Fibroblast of upper back skin (primary cell): ENCODE measurements at places on chromosomes 1 and 21.

DNA sequence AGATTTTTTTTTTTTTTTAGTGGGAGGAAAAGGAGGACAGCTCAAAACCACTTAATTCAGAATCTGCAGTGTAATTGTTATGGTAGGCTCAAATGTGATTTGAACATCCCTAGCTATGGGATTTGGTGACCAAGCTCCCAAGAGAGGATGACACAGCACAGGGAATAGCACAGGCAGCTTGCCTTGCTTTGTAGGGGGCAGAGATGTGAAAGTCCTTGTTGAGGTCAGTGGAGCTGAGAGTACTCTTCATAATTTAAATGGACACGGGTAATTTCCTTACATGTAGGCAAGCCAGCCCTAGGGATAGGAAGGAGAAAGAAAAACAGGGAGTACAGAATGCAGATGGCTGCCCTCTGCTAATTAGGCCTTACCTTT is 3.2 kb upstream of the UCK2 start:
- no peak for DNase-seq

DNA sequence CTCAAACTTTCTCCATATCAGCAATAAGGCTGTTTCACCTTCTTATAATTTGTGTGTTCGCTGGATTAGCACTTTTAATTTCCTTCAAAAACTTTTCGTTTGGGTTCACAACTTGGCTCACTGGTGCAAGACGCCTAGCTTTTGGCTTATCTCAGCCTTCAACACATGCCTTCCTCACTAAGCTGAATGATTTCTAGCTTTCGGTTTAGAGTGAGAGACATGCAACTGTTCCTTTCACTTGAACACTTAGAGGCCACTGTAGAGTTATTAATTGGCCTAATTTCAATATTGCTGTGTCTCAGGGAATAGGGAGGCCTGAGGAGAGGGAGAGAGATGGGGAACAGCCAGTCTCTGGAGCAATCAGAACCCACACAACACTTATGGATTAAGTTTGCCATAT is 41.2 kb upstream of the IFNLR1 start:
- no peak for DNase-seq

GRCh38 chr1:169103480-169103893 is 3.0 kb upstream of the ATP1B1 start:
- no peak for DNase-seq

DNA sequence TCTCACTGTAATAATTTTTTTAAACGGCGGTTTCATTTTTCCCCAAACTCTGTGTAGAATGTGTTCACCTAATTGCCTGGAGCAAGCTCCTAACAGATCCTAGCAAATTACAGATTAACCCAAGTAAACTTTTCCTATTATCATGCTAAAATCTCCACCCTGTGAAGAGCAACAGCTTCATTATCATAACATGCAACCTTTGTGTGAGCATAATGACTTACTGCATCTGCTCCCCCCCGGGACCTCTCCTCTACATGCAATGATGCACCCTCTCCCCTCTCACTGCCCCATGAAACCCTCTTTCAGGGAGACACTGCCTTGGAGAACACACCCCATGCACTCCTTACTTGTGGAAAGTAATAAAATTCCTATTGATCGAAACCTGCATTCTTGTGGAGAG is 717.0 kb upstream of the TMPRSS15 start:
- no peak for DNase-seq

DNA sequence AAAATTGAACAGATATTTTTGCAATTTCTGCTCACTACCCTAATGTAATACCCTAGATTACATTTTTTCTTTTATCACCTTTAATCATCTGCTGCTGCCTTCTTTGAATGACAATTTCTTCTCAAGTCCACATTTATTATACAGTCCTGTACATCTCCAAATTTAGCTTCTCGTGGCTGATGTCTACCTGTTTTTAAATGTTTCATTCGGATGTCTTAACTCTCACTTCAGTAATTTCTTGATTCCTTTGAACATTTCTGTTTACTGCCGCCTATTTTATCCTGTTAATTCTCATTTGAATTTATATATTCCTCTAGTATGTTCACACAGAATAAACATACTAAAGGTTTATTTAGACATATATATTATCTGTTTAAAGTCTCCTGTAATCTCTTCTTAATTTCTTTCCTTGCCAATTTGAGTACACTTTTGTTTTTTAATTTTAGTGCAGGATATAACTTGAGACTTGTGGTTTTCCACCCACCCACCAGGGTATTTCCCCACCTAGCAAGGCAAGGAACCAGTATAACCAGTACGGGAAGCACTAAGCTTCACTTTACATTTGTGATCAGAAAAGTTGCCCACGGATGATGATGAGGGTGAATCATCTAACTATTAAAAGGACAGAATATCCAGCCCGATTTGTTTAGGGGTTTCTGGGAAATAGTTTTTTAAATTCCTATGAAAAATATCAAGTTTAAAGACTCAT is 12.7 kb downstream of the INSL5 start:
- no peak for DNase-seq

GRCh38 chr1:178450871-178451270 is 45.9 kb downstream of the CLEC20A start:
- no peak for DNase-seq

DNA sequence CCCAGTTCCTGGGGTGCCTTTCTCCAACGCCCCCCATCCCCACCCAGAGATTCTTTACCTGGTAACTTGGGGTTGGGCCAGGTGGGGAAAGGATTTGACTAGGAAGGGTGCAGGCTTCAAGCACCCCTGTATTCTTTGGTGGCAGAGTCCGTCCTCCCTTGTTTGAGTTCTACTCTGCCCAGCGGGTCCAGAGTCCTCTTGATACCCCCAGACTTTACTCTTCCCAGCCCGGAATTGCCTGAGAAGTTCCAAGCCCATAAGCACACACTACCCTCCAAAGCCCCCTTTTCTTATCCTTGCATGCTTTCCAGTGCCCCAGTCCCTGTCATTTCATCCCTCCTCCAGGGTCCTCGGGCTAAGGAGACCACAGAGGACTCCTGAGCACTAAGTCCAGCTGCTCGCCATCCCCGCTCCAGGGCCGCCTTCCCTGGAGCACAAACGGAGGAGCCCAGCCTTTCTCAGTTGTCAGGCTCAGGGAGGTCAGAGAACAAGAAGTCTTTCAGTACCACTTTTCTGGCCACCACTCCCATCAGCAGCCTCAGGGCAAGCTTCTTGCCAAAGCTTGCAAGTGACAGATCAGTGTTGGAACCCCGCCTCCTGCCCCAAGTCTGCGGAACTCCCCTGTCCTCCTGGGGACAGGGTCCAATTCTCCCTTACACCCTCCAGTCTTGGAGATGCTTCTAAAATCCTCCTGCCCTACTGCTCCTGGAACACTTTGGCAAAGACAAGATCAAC is 12.2 kb downstream of the SLC45A3 start:
- no peak for DNase-seq

- DNase-seq: no peak
These were observed 29.0 kb upstream of the CLDN14 start for GRCh38 chr21:36508948-36509347.

- no peak for DNase-seq
These were observed 667 bp upstream of the CYB561D1 start for GRCh38 chr1:109493227-109493626.

- DNase-seq: peak; percentile 95
These were observed 24.8 kb upstream of the RNF19B start for GRCh38 chr1:32989160-32990050.

DNA sequence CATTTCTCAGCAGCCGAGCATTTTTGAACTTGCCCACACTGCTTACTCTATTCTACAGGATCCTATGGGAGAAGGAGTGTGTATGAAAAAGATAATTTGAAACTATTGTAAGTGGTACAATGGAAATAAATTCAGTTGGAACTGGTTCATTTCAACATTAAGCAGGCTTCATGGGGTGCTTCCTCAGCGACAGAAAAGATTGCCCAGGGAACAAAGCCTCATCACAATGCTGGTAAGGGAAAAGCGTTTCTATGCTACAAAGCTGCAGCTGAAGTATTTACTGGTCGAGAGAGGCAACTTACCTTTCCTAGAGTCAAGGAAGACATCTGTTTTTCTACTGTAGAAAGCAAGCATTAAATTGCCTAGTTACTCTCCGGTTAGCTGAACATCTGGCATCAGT is 568.2 kb upstream of the ZP4 start:
- no peak for DNase-seq

DNA sequence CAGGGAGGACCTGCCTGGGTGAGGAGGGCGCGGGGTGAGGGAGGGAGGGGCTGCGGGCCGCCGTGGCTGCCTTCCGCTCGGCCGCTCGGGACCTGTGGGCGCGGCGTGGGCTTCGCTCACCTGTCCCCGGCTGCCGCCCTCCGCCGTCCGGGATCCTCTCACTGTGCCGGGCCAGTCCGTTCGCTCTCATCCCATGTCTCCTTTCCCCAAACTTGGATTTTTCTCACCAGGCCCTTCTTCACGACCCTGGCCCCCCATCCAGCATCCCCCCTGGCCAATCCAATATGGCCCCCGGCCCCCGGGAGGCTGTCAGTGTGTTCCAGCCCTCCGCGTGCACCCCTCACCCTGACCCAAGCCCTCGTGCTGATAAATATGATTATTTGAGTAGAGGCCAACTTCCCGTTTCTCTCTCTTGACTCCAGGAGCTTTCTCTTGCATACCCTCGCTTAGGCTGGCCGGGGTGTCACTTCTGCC is 362 bp downstream of the ZBTB48 start:
- no peak for DNase-seq

GRCh38 chr1:171429137-171429536 is 56.2 kb upstream of the PRRC2C start:
- no peak for DNase-seq

GRCh38 chr1:238562341-238562740 is 671.6 kb upstream of the ZP4 start:
- peak; percentile 44 for DNase-seq

GRCh38 chr1:19814681-19815503 is at the start of gene RNF186:
TSS of gene RNF186 (minus strand) at chr1:19815283. CDS start at chr1:19815101, 182 bp downstream.
- DNase-seq: no peak

DNA sequence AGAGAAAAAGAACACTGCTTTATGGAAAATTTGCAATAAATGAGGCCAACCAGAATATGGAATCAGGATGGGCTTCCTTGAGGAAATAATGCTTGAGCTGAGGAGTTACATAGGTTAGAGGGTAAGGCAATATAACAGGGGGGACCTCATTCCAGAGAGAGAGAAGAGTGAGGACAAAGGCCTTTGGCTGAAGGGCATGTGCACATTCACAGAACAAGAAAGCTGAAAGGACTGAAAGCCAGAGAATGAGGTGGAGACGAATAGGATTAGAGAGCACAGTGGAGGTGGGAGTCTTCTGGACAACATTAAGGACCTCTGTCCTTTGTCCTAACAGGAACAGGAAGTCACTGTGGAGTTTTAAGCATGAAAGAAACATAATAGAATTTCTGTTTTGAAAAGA is 60.7 kb upstream of the MROH9 start:
- DNase-seq: no peak

GRCh38 chr1:119871881-119872280 is 24.4 kb downstream of the ADAM30 start:
- DNase-seq: peak; percentile 48

- DNase-seq: no peak
These were observed 233.3 kb downstream of the SETD4 start for GRCh38 chr21:35827004-35827403.

- DNase-seq: peak; percentile 78
These were observed 5.8 kb downstream of the INKA2 start for GRCh38 chr1:111733183-111733991.

GRCh38 chr21:28229814-28230213 is 762.9 kb downstream of the LTN1 start:
- DNase-seq: peak; percentile 79

- DNase-seq: no peak
These were observed 34.0 kb upstream of the ARHGAP29 start for GRCh38 chr1:94271373-94271772.

GRCh38 chr1:115280064-115280463 is 58.0 kb downstream of the NGF start:
- DNase-seq: peak; percentile 98

GRCh38 chr1:205585169-205585834 is 46.5 kb downstream of the ELK4 start:
- DNase-seq: no peak

GRCh38 chr1:241225741-241226140 is 131.3 kb downstream of the RGS7 start:
- DNase-seq: no peak

DNA sequence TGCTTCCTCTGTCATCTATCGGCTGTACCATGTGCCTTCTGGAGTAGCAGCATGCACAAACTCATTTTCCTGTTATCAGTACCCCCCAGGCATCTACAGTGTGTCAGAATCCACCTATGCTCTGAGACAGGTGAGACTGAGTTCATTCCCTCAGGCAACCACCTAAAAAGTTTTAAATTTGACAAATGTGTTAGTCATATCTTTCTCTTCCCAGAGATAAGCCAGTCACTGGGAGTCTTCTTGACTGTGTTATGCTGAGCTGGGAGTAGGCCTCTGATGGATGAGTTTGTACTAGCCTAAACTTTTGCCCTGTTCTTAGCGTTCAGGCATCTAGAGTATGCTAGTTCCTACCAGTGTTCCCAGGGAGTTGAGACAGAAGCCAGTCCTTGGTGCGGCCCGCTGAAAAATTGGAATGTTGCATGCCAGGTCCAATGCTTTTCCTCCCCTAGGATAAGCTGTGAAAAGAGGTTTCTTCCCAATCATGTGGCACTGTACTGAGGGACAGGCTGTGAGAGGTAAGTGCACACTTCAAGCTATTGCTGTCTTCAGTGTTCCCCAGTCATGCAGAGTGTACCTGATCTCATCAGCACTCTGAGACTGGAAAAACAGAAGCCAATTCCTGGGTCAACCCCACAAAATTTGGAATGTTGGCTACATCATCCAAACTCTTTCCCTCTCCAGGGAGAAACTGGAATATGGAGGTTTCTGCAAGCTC is 1202.3 kb downstream of the NCAM2 start:
- no peak for DNase-seq

GRCh38 chr1:110138956-110139355 is 11.3 kb upstream of the SLC6A17 start:
- no peak for DNase-seq

DNA sequence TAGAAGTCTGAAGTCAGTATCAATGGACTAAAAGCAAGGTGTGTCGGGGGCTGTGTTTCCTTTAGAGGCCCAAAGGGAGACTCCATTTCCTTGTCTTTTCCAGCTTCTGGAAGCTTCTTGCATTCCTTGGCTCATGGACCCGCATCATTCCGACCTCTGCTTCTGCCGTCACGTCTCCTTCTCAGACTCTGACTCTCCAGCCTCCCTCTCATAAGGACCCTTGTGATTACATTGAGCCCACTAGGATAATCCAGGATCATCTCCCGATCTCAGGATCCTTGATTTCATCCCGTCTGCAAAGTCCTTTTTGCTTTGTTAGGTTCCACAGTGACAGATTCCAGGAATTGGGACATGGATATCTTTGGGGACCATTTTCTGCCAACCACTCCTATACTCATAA is 265.8 kb upstream of the CSF3R start:
- no peak for DNase-seq

GRCh38 chr21:26956813-26957212 is 10.1 kb downstream of the ADAMTS5 start:
- DNase-seq: no peak

GRCh38 chr1:214426426-214426812 is 125.0 kb downstream of the PTPN14 start:
- DNase-seq: no peak

GRCh38 chr1:215118081-215118480 is 35.5 kb downstream of the KCNK2 start:
- DNase-seq: peak; percentile 78
